ENCODE measurements at places on chromosomes 6 and 20. TPM values are rescaled to one million over a fixed set of nuclear protein-coding genes. Genes with fewer than 3 reads are reported as not detected.

Gene SPACA1
- not detected for polyA plus RNA-seq

Gene LY6G6D
- polyA plus RNA-seq = 0.82 TPM

Gene NR2E1
- polyA plus RNA-seq = 0.07 TPM

Gene OR2H1
- not detected for polyA plus RNA-seq

Gene SOBP
- 12.3 TPM for polyA plus RNA-seq

Gene DUSP15
- polyA plus RNA-seq = 18.3 TPM

Gene SMPDL3A
- polyA plus RNA-seq = 13.0 TPM

Gene XKR7
- polyA plus RNA-seq = 0.39 TPM

Gene NOX3
- polyA plus RNA-seq = 2.0 TPM

Gene CPNE5
- 14.2 TPM for polyA plus RNA-seq

Gene TMEM14C
- polyA plus RNA-seq = 174 TPM

Gene NKAIN2
- polyA plus RNA-seq = 16.1 TPM

Gene BMP7
- polyA plus RNA-seq = 110 TPM

Gene CFB
- 5.0 TPM for polyA plus RNA-seq

Gene CD24
- polyA plus RNA-seq = 1,219 TPM

Gene NELFE
- polyA plus RNA-seq = 88.2 TPM

Gene PTCRA
- polyA plus RNA-seq = 0.36 TPM

Gene PGC
- polyA plus RNA-seq = 0.17 TPM

Gene GLP1R
- 0.64 TPM for polyA plus RNA-seq

Gene LY6G6F
- 0.68 TPM for polyA plus RNA-seq

Gene BTBD9
- 13.9 TPM for polyA plus RNA-seq
